MM.1S (cell line): ENCODE measurements at places on chromosomes 11 and 22.

GRCh38 chr22:38353142-38353629 is 36.0 kb upstream of the CSNK1E start:
- DNase-seq, result peak; percentile 30

- no peak for DNase-seq
Observed at GRCh38 chr11:125688066-125688465, 7.4 kb upstream of the ACRV1 start.

- no peak for DNase-seq
Observed at GRCh38 chr22:27995801-27996528, 76.9 kb upstream of the PITPNB start.

DNA sequence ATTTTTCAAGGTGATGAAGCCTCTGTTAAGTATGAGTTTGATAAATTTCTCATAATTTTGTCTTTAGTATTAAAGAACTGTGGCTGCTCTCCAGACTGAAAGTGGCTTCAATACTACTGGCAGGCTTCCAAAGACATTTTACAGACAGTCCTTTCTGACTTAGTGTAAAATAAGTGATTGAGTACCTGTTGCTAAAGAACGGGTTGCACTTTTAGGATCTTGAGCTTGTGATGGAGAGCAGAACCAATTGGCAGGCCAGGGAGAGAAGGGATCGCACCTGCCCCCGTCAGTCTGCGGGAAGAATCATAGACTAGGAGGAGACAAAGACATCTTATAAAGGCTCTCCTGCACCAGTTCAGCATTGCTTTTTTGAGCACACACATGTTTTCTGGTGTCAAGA is 4.4 kb downstream of the NCAM1 start:
- DNase-seq, result no peak

GRCh38 chr11:126561327-126561893 is 205.9 kb downstream of the ST3GAL4 start:
- peak; percentile 73 for DNase-seq

- DNase-seq, result peak; percentile 91
Observed at GRCh38 chr22:26617271-26618199, at the start of gene CRYBB1. TSS of gene CRYBB1 (minus strand) at chr22:26618027. CDS start at chr22:26616319, 1,708 bp downstream.

DNA sequence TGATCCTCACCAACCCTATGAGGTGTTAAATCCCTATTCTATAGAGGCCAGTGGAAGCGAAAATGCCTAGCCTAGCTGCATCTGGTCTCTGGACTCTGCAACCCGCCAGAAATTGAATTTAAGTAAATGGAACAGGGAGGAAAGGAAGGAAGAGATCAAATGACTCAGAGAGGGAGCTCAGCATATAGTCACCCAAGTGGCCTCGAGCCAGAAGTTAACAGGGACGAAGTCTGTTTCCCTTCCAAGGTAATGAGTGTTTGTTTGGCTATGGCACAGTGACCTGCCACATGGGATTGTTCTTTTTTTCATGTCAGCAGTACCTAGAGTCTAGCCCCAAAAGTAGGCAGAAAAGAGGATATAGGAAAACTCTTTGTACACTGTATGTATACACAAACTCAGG is 66.3 kb downstream of the PAK1 start:
- DNase-seq, result no peak

- no peak for DNase-seq
Observed at GRCh38 chr11:22510741-22511140, 114.9 kb downstream of the FANCF start.

DNA sequence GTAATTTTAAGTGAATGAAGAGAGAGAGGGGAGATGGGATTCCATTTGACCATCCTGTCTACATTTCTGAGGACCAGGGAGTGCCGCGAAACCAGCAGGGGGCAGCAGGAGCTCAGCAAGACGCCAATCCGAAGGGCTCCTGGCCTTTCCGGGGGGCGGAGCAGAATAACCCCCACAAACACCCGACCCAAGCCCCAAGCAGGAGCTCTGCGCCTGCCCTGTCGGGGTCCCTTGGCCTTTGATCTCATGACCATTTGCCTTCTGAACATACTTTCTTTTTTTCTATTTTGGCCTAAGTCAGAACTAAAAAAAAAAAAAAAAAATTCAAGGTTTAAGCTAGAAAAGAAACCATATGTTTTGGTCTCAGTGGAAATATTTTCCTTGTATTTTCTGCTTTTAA is 21.9 kb upstream of the SCN2B start:
- DNase-seq, result peak; percentile 60

DNA sequence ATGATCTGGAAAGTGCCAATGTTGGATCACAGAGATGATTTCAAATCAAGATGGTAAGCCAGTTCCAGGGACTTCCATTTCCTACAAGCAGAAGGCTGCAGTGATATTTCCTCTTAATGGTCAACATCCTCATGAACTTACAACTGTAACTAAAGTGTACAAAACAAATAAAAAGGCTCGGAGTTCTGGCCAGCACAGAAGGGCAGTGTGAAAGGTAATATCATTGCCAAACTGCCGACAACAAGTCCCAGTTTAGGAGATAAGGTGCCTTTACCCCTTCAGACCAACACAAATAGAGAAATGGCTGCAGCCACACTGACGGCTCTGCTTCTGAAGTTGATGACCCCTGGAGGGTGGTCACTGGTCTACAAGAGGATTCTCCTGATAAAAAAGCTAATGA is 91.1 kb downstream of the ETS1 start:
- no peak for DNase-seq

DNA sequence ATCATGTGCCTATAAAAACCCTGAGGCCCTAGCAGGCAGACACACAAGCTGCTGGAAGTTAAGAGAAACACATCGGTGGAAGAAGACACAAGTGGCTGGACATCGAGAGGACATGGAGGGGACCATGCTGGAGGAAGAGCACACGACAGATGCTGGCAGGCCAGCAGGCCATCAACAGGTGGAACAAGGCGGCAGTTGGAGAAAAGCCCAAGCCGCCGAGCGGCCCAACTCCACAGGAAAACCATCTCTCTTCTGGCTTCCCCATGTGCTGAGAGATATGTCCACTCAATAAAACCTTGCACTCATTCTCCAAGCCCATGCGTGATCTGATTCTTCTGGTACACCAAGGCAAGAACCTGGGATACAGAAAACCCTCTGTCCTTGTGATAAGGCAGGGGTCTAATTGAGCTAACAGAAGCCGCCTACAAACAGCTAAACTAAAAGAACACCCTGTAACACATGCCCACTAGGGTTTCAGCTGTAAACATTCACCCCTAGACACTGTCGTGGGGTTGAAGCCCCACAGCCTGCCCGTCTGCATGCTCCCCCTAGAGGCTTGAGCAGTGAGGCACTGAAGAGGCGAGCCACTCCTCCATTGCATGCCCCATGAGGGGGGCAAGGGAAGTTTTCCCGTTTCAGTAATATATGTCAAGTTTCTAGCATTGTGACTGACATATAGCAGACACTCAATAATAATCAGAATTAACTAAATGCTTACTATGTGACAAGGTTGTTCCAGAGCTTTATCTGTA is 39.0 kb upstream of the MMP20 start:
- DNase-seq, result no peak

DNA sequence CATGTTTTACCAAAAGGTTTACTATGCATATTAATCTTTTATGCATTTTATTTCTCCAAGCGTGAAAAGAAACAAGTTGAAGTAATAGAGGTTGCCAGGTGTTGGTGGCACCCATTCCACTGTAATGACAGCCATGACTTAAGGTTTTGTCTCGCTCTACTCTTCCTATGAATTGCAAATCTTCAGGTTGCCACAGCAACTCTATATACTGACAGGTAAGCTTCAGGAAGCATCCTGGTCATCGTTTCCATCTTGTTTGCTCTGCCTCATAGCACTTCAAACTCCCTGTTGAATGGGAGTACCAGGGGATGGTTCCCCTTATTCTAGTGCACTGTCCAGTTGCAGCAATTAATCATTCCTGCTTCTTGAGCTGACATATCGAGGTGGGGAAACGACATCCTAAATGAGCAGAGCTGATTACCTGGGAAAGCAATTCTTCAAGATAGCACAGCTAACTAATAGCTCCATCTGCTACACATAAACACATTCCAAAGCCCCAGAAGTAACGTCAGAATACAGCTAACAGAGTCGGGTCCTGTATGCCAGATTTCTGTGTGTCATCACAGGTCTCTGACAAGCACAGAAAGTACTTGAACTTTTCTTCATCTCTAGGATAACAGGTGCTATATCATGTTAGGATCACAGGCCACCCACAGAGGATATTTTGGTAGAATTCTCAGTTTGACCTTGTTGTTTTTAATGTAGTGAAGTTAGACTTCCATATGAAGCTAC is 80.3 kb downstream of the CADM1 start:
- DNase-seq, result no peak

GRCh38 chr11:85076535-85077330 is 550.4 kb downstream of the DLG2 start:
- DNase-seq, result peak; percentile 76

DNA sequence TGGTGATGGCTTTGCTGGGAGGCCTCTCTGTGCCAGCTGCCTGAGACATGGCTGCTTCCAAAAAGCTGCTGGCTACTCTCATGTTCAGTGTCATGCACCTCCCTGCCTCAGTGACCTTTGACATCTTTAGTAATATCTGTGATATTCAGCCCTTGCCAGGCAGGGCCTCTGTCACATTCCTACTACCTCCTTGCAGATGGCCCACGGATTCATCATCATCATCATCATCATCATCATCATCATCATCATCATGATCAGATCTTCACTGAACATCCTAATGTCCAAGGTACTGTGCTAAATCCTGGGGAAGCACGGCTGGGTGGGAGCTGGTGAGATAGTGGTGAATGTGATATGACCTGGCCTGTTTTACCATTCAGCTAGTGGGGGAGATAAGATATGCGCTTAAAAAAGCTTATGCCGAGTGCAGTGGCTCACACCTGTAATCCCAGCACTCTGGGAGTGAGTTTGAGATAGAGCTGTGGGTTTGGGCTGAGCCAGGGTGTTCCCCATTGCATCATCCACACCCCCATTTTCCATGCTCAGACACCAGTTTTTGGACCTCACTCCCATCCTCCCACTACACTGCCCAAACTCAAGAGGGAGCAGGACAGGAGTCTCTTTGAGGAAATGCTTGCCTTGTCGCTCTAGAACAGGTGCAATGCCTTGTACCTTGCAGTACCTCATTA is 17.1 kb upstream of the TMPRSS13 start:
- no peak for DNase-seq

GRCh38 chr11:119924017-119924416 is 195.0 kb upstream of the NECTIN1 start:
- no peak for DNase-seq

DNA sequence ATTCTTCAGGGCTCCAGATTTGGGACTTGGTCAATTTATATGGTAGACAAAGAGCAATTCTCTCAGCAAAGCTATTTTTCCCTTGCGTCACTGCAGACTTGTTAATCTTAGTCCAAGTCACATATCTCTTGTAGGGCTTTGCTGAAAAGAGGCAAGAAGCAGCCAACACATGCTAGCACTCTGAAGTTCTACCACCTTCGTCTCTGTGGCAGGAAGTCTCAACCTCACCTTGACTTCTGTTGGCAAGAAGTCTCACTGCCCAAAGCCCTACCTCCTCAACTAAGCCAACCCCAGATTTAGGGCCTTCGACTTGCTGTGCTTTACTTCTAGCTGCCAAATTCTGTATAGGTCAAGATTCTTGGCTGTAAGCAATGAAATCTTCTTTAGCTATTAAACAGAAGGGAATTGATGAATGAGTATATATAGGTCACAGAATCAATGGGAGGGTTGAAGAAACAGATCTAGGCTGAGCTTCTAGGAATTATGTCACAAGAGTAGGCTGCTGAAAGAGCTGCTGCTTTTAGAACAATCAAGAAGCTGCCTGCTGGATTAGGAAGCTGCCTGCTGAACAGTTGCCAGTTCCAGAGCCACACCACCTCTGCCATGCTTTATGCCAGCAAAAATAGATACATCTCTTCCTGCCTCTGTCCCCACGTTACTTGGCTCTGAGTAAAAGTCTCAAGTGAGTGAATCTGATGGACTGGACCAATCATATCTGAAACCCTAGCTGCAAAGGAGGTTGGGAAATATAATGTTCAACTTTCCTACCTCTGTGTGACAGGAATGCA is 17.6 kb upstream of the NCR3LG1 start:
- DNase-seq, result no peak
